Activated naive CD8-positive, alpha-beta T cell treated with anti-CD3 and anti-CD28 coated beads, Interleukin-2, amount 10 ng/mL, durations not matched to agents 7 days and 5 days (primary cell): ENCODE measurements at places on chromosomes 5 and 9.

GRCh38 chr5:93360436-93361088 is 220.5 kb downstream of the NR2F1-AS1 start:
- no peak for DNase-seq

DNA sequence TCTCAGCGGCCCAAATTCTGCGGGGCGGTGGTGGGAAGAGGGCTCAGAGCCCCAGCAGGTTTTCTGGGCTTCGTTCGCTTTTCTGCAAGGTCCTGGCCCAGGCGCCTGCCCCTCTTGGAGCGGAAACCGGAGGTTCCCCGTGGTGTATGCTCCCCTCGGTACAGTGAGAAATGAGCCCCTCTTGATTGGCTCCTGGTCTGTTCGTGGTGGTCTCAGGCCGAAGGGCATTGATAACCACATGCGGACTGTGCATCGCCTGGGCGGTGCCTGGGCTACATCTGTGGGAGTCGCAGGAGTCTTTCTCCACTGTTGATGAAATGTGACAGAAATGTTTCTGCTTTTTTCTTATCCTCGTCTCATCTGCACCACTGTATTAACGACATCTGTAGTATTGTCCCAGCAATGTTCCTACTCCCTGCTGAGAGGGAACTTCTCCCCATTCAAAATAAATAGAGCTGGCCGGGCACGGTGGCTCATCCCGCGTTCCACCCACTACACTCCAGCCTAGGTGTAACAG is 682 bp downstream of the MAN1B1 start:
- no peak for DNase-seq

- DNase-seq = peak; percentile 62
These were observed 22.7 kb downstream of the ANXA2R start for GRCh38 chr5:43017428-43017815.

GRCh38 chr5:31824869-31825517 is 186.1 kb downstream of the PDZD2 start:
- DNase-seq = no peak

GRCh38 chr9:17018540-17019196 is 116.2 kb upstream of the CNTLN start:
- DNase-seq = no peak

DNA sequence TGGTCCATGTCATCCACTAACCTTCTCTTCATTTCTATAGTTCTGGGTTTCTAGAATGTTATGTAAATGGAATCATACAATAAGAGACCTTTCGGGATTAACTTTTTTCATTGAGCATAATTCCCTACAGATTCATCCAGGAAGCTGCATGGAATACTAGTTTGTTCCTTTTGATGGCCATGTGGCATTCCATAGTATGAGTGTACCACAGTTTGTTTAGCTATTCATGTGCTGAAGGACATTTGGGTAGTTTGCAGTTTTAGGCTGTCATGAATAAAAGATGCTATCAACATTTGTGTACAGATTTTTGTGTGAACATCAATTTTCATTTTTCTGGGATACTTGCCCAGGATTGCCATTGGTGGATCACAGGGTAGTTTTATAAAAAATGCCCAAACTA is 6.8 kb upstream of the SPTLC1 start:
- DNase-seq = no peak

GRCh38 chr5:127192836-127193338 is 97.7 kb upstream of the MEGF10 start:
- DNase-seq = no peak

GRCh38 chr9:13786131-13786530 is 506.6 kb upstream of the MPDZ start:
- no peak for DNase-seq

GRCh38 chr5:132435447-132435846 is 55.1 kb downstream of the IRF1 start:
- no peak for DNase-seq
